SK-N-SH treated with all-trans-retinoic acid at 6 μM for 48 hours (cell line): ENCODE measurements at places on chromosomes 2 and 18.
A peak's percentile ranks its signal among the peaks of the same experiment; 100 is the strongest.

GRCh38 chr18:78914249-78914935, 65.2 kb upstream of the SALL3 start:
- no peak for ATAC-seq

GRCh38 chr2:20675701-20676352, 8.9 kb downstream of the GDF7 start:
- peak; percentile 76 for ATAC-seq

GRCh38 chr2:176370467-176371171, 101.4 kb downstream of the MTX2 start:
- ATAC-seq = no peak

DNA sequence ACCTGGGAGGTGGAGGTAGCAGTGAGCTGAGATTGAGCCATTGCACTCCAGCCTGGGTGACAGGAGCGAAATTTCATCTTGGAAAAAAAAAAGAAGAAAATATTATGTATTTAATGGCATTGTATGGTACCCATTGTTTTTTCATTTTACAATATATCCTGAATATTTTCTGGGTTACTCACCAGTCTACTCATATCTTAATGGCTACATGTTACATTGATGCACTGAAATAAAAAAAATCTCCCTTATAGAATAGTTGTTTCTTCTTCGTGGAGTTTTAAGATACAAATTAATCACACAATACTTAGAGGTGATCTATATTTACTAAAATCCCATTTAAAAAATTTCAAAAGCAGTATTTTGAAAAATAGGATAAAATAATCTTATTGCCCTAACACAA, 66.3 kb upstream of the XPO1 start:
- ATAC-seq = no peak
